ENCODE measurements at places on chromosomes 5 and 9. TPM values are rescaled to one million over a fixed set of nuclear protein-coding genes. Genes with fewer than 3 reads are reported as not detected.

DNA sequence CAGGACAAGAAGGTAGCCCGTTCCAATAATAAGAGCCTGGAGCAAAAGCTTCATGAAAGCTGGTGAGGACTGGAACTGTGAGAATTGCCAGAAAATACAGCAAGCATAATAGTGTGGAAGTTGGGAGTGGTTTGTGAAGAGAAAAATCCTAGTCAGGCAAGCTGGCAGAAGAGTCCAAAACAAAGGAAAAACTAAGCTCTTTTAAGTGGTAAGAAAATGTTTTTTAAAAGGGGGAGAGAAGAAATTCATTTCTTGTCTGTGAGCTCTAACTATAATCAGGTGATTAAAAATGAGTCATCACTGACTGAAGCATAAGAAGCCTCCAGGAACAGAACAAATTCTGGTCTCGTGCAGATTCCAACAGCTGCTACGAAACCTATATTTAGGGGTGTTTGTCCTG lies 102.6 kb downstream of the CAAP1 start:
- no peak for DNase-seq
- H3K27ac ChIP-seq: no peak overlapping the region
- no peaks in the 10 kb centered on the region for H3K36me3 ChIP-seq
- H3K4me3 ChIP-seq: no peak overlapping the region
- no peaks in the 10 kb centered on the region for H3K27me3 ChIP-seq
- H3K4me1 ChIP-seq: no peaks in the 10 kb centered on the region

DNA sequence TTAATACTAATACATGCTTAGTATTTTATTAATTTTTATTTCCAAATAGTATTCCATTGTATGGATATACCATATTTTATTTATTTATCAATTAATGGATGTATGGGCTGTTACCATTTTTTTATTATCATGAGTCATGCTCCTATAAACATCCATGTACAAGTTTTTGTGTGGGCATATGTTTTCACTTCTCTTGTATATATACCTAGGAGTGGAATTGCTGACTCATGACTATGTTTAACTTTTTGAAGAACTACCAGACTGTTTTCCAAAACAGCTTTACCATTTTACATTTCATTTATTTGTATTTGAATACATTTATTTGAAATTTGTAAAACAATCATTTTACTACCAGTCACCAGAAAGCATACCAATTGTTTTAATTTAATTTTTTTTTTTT lies 14.1 kb upstream of the LRRC19 start:
- no peaks in the 10 kb centered on the region for H3K4me1 ChIP-seq
- no peak for DNase-seq
- no peak overlapping the region for H3K4me3 ChIP-seq
- no peak overlapping the region for H3K27ac ChIP-seq
- peaks cover 70% of the 10 kb centered on the region for H3K36me3 ChIP-seq

GRCh38 chr9:19619221-19619620 lies 169.6 kb downstream of the SLC24A2 start:
- no peaks in the 10 kb centered on the region for H3K4me1 ChIP-seq
- no peak overlapping the region for H3K4me3 ChIP-seq
- H3K27me3 ChIP-seq: no peaks in the 10 kb centered on the region
- DNase-seq: no peak

- no peak overlapping the region for H3K4me3 ChIP-seq
- no peak overlapping the region for H3K27ac ChIP-seq
- no peaks in the 10 kb centered on the region for H3K36me3 ChIP-seq
- H3K27me3 ChIP-seq: no peaks in the 10 kb centered on the region
- DNase-seq: no peak
Observed at GRCh38 chr9:77949751-77950436, 81.7 kb downstream of the GNAQ start.

Gene HAVCR2
- total RNA-seq: 21.7 TPM

DNA sequence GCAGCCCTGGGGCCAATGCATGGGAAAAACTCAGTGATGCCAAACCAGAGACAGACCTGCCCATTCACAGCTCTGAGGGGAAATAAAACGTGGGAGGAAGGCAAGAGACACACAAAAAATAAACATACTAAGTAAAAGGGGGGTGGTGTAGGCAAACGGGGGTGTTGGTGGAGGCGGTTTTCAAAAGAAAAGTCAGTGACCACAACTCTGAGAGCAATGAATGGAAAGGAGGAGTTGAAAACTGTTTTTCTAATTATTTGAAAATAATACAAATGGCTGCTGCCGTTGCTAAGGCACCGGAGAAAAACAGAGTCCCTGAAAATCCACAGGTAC lies 293.5 kb downstream of the EFNA5 start:
- H3K4me3 ChIP-seq: no peak overlapping the region
- H3K27me3 ChIP-seq: no peaks in the 10 kb centered on the region
- H3K36me3 ChIP-seq: no peaks in the 10 kb centered on the region
- no peaks in the 10 kb centered on the region for H3K4me1 ChIP-seq

DNA sequence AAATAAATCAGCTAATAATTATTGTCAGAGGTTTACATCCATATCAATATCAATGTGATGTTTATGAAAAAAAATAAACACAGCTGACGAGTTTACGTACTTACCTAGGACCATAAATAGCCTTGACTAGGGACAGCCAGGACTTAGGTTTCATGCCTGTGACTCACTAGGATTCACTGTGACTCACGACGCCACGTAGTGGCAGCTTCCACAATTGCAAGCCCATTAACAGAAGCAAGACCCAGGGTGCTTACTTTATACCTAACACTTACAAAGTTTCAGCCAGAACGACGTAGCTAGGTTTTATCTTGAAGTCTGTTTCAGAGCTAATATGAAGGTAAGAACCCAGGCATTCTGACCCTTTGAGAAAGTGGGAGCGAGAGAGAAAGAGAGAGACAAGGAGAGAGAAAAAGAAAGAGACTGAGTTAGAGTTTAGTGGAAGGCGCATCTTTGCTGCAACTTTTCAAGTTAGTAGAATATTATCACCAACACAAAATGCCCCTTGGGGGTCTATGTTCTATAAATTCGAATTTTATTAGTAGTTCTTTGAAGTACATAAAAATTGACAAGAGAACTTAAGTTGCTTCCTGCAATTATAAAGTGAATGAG lies 191.2 kb downstream of the GNA14 start:
- peak; percentile 92 for DNase-seq
- H3K27me3 ChIP-seq: no peaks in the 10 kb centered on the region
- no peak overlapping the region for H3K4me3 ChIP-seq
- peaks cover 7% of the 10 kb centered on the region for H3K4me1 ChIP-seq
- H3K27ac ChIP-seq: no peak overlapping the region

GRCh38 chr5:31500256-31500655 lies 31.6 kb downstream of the DROSHA start:
- H3K27me3 ChIP-seq: no peaks in the 10 kb centered on the region
- no peak overlapping the region for H3K4me3 ChIP-seq
- no peaks in the 10 kb centered on the region for H3K4me1 ChIP-seq
- H3K36me3 ChIP-seq: peaks cover 77% of the 10 kb centered on the region
- no peak for DNase-seq

Gene LURAP1L
- total RNA-seq: 29.3 TPM

Gene NMUR2
- not detected for total RNA-seq

GRCh38 chr9:14097666-14098415 lies 216.1 kb downstream of the NFIB start:
- peaks cover 43% of the 10 kb centered on the region for H3K4me1 ChIP-seq
- DNase-seq: no peak
- no peaks in the 10 kb centered on the region for H3K27me3 ChIP-seq
- peak overlapping the region; percentile 17 for H3K27ac ChIP-seq
- no peak overlapping the region for H3K4me3 ChIP-seq
- no peaks in the 10 kb centered on the region for H3K36me3 ChIP-seq

Gene ZFP2
- total RNA-seq: 3.5 TPM

DNA sequence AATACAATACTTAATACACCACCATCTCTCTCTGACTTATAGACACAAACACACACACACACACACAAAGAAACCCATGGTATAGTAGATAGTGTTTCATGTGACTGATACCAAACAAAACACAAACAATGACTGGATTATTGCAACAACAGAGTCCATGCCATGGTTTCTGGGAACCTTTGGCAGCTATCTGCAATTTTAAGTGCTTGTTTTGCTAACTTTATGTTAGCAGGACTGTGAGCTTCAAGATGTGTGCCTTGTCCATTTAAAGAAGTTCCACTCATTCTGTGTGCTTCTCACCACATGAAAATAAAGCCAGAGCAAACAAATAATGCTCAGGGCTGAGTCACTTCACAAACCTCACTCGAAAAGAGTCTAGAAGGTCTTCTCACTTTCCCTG lies 15.1 kb upstream of the LURAP1L start:
- H3K36me3 ChIP-seq: no peaks in the 10 kb centered on the region
- no peak for DNase-seq
- H3K4me1 ChIP-seq: no peaks in the 10 kb centered on the region
- no peaks in the 10 kb centered on the region for H3K27me3 ChIP-seq
- no peak overlapping the region for H3K27ac ChIP-seq
- H3K4me3 ChIP-seq: no peak overlapping the region

Gene UBQLN1
- 104 TPM for total RNA-seq

- H3K4me1 ChIP-seq: no peaks in the 10 kb centered on the region
- H3K27me3 ChIP-seq: no peaks in the 10 kb centered on the region
- DNase-seq: no peak
- no peaks in the 10 kb centered on the region for H3K36me3 ChIP-seq
- no peak overlapping the region for H3K27ac ChIP-seq
- H3K4me3 ChIP-seq: no peak overlapping the region
Observed at GRCh38 chr9:83006378-83006777, 56.6 kb downstream of the RASEF start.

- H3K4me1 ChIP-seq: no peaks in the 10 kb centered on the region
- no peak overlapping the region for H3K27ac ChIP-seq
- no peaks in the 10 kb centered on the region for H3K27me3 ChIP-seq
- no peak for DNase-seq
- no peaks in the 10 kb centered on the region for H3K36me3 ChIP-seq
- H3K4me3 ChIP-seq: no peak overlapping the region
Observed at GRCh38 chr5:146624179-146624578, 108.2 kb upstream of the GPR151 start.

- peak overlapping the region; percentile 52 for H3K27ac ChIP-seq
- H3K4me1 ChIP-seq: peaks cover 64% of the 10 kb centered on the region
- H3K4me3 ChIP-seq: no peak overlapping the region
- no peak for DNase-seq
- H3K36me3 ChIP-seq: peaks cover 20% of the 10 kb centered on the region
Observed at GRCh38 chr5:179762079-179762780, 29.6 kb downstream of the MAML1 start.

DNA sequence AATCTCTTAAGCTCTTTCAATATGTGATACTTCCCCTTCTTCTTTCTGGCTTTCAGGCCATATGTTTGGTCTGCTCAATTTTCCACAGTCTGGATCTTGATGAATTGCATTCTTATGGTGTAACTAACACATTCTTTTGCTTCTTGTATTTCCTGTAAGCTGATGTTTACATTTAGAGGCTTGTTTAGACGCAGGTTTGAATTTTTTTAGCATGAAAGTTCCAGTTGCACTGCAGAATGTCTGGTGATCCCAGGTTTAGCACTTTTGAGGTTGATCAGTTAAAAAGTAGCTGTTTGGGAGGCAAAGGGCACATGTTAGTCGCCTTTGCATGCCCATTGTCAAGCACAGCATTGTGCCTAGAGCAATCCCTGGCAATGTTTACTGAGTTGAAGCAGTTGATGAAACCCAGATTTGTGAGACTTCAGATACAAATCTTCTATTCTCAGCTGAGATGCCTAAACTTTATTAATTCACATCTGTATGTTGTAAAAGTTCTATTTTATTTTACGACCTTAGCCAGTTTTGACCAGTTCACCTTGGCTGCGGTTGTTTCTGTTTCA lies 59.6 kb upstream of the SPATA31C2 start:
- H3K4me3 ChIP-seq: no peak overlapping the region
- peaks cover 37% of the 10 kb centered on the region for H3K4me1 ChIP-seq
- no peaks in the 10 kb centered on the region for H3K27me3 ChIP-seq
- H3K27ac ChIP-seq: peak overlapping the region; percentile 64
